ENCODE measurements at places on chromosomes 3 and 15.

- no peak for DNase-seq
Observed at GRCh38 chr15:27353856-27354255, 382.9 kb downstream of the GABRG3 start.

- DNase-seq, result no peak
Observed at GRCh38 chr15:42193383-42193782, 14.7 kb downstream of the VPS39 start.

- no peak for DNase-seq
Observed at GRCh38 chr15:30953731-30954378, 37.6 kb downstream of the MTMR10 start.

DNA sequence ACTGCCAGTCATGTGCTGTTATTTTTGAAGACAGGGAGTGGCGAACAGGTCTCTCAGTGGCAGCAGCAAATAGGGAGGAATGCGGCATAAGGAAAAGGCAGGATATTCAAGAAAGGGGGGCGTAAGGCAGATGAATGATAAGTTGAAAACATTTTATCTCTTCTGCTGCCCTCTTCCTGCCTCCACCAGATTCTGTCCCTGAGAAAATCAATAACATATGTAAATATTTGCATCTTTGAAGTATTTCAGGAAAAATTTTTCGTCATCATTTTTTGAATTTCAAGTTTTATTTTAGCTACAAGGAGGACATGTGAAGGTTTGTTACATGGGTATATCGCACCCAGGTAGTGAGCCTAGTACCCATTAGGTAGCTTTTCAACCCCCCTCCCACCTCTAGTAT, 616.7 kb downstream of the MCTP2 start:
- DNase-seq, result no peak

DNA sequence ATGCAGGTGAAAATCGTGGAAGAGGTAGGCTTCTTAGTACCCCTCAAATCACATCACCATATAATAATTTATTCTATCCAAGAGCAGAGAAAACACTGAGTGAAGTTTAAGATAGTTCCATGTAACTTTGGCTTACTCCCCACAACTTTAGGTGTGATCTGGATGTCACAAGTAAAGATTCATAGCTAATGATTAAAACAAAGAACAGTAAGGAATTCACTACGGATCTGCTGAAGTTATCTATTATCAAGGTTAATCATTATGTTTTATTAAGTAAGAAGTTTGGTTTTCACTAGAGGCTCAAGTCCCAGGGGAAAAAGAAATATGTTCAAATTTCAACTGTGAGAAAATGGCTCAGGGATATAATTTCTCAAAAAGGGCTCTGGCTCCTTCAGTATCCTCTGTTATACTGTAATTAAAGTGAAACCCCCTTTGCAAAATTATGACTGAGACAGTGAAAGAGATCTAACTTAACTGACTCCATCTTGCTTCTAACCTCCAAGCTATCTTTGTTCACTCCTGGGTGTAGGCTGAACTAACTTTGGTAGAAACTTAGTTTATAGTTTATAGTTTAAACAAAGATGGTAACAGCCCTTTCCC, 17.1 kb downstream of the CD80 start:
- no peak for DNase-seq

DNA sequence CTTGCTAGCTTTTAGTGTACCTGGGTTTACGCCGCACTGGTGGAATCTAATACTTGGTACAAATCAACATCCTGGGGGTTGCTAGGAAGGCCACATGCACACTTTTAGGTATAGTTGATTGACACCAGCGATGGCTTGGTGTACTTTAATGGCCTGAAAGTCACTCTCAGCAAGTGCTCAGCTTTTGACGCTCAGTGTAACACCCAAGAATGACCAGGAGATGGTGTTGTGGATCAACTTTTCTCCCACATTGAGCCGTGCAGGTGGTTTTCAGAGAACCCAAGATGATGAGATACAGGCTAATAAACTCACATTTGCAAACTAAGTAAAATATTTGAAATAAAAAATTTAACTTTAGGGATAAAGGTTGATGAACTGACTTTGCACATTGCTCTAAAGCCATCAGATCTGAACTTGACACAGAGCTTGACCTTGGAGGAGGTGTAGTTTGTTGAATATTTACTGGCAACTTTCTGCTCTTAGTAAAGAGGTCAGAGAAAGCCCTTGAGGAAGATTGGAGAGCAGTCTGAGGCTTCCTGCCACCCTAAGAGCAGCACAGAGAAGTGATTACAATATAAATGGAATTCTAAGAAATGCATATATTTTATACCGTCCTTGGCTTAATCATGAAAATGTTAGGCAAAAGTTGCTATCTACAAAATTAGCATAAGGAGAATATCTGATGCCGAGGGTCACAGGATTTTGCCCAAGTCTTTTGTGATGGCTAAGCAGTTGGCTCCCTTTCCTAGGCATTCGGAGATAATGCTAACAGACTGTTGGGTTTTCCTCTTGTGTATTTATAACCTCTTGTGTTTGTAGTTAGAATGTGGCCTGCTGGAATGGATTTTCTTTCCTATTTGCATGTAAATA, 143.4 kb upstream of the RASGRP1 start:
- DNase-seq, result no peak

- DNase-seq, result no peak
Observed at GRCh38 chr3:119322021-119322834, 28.0 kb downstream of the ARHGAP31 start.

GRCh38 chr3:168083906-168084305, 11.8 kb downstream of the GOLIM4 start:
- no peak for DNase-seq

DNA sequence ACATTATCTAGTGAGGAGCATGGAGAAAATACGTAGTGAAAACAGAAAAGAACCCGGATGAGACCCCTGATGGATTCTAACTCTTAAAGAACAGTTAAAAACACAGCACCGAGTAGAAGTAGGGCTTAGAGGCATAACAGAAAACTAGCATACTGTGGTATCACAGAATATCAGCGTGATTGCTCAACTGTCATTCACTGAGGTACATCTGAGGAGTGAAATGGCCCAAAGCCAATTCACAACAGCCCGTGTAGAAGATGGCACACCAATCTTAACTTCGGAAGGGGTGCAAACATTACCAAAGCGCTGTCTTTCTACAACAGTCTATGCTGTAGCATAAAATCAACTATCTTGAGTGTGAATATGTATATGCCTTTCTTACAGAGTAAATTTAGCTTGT, 1.8 kb downstream of the CLASP2 start:
- no peak for DNase-seq

- DNase-seq, result no peak
Observed at GRCh38 chr3:155809181-155809580, 3.1 kb upstream of the C3orf33 start.

DNA sequence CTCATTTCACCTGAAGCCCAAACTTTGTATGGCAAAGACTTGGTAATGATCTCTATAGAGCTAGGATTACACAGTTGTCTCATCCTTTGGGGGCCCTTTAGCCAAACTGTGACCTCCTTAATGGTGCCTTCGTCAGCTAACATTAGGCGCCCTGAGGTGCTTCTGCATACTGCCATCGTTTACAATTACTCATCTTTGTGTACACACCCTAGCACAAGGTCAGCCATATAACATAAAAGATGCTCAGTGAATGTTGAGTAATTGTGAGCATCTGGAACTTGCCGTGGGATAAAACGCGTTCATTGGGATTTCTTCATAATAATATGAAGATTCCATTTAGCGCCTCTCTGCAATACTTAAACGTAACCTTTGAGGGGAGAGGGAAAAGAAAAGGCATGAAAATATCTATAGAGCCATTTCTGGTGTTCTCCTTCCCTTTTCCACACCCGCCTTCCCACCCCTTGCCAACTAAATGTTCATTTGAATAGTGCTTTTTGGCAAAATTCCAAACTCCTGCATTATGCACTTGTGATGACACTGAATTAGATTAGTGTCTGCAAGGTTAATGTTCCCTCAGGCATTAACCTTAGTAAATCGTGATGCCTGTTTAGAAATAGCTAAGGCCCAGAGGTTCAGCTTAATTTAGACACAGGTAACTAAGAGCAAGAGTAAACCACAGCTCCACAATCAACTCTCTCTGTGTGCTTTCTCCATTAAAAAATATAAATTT, 990 bp upstream of the ZNF148 start:
- DNase-seq, result no peak

DNA sequence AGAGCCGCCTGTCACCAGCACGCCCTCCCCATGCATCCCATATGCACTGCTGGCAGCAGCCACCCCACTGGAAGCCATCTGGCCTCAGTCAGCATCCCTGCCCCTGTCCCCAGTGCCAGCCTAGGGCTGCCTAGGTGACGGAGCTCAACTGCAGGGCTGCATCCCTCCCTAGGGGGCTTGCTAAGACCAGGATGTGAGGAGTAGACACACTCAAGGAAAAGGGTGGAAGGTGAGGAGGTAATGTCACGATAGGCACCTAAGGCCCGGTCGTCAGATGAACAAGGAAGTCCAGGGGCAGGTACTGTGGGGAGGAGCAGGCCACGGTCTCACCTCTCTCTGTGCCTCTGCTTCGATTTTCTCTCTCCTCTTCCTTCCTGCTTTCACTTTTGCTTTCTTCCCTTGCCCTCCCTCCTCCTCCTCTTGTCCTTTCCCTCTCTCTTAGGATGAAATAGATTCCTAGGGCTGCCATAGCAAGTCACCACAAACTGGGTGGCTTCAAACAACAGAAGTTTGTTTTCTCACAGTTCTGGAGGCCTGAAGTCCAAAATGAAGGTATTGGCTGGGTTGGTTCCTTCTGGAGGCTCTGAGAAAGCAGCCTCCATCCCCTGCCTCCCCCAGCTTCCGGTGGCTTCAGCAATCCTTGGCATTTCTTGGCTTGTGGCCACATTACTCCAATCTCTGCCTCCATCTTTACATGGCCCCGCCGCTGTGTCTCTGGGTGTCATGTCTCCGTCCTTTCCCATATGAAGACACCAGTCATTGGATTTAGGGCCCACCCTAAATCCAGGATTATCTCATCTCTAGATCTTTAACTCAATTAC, 298.3 kb downstream of the SHQ1 start:
- no peak for DNase-seq

- DNase-seq, result no peak
Observed at GRCh38 chr15:69414701-69415167, 585 bp downstream of the KIF23 start.

- DNase-seq, result no peak
Observed at GRCh38 chr15:92059036-92059970, 205.8 kb downstream of the SLCO3A1 start.

- DNase-seq, result no peak
Observed at GRCh38 chr3:3316521-3316920, 137.0 kb upstream of the CRBN start.

GRCh38 chr3:62057339-62058047, 315.9 kb downstream of the FEZF2 start:
- no peak for DNase-seq

DNA sequence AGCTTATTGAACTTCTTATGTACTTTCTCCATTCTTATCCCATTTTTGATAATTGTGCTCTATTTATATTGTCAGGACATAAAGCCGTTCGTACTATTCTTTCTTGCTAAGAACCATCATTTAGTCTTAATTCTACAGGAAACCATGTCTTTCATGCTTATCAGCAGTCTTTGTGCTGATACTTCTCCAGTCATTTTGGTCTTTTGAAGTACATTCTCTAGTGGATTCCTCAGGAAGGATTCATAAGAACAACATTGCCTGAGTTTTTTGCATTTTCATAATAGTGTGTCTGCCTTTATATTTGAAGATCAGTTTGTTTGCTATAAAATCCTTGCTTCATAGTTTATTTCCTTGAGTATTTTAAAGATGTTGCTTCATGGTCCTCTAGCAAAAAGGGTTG, 126.6 kb upstream of the NEO1 start:
- DNase-seq, result no peak

DNA sequence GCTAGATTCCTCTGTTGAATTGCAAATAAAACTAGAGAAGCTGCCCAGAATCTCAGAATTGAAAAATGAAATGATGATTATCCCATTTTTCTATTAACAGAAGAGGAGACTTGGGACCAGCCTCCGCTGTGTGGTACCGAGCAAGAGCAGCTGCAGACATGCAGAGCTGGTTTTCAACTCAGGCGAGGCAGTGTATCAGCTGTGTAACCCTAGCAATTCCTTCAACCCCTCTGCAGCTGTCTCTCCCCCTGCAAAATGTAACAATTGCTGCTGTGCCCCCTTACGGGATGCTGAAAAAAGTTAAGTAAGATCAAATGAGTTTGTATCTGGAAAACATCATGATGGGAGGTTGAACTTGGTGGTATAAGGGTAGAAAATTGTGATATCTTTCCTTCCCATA, 98.5 kb upstream of the C3orf80 start:
- DNase-seq, result no peak

DNA sequence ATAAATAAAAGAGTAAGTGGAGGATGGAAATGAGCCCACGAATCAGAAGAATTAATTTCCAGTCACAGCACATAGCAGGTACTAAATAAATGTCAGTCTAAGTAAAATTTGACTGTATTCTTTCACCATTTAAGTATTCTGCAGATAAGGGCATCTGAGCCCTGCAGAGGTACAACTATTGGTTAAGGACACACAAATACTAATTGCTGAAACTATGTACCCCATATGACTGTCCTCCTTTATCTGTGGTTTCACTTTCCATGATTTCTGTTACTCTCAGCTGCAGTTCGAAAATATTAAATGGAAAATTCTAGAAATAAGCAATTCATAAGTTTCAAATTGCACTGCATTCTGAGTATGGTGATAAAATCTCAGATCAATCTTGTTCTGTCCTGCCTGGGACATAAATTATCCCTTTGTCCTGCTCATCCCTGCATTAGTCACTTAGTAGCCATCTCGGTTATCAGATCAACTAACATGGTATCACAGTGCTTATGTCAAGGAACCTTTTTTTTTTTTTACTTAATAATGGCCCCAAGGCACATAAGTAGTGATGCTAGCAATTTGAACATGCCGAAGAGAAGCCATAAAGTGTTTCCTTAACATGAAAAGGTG, 95.1 kb downstream of the LSAMP start:
- DNase-seq, result no peak

GRCh38 chr15:31472636-31473384, 146.2 kb downstream of the KLF13 start:
- DNase-seq, result peak; percentile 27

GRCh38 chr3:129919357-129919756, 25.8 kb upstream of the TMCC1 start:
- no peak for DNase-seq

- DNase-seq, result no peak
Observed at GRCh38 chr3:64685800-64686445, 1.9 kb downstream of the ADAMTS9 start.

Measured in stimulated activated CD4-positive, alpha-beta T cell treated with anti-CD3 and anti-CD28 coated beads, Interleukin-1b, Interleukin-23, amount 100 ng/mL, for 4 hours (primary cell).